T-helper 9 cell (primary cell): ENCODE measurements at places on chromosomes 4 and X.

GRCh38 chr4:172683021-172683420 is 485.6 kb upstream of the GALNT7 start:
- DNase-seq = no peak

DNA sequence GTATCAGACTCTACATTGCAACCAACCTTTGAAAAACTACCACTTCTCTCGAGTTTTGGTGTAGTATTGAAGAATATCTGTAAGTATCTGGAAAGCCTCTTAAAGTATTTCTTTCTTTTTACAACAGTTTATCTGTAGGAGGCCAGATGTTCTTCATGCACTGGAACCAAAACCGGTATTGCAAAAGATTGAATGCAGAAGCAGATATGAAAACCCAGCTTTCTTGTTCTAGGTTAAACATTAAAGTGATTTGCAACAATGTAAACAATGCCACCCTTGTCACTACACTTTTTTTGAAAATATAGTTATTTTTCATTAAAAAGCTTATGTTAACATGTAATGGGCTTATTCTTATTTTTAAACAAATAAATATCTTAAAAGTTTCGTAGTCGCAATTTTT is 27.2 kb downstream of the PLS3 start:
- DNase-seq = no peak

GRCh38 chrX:20363275-20363674 is 96.6 kb upstream of the RPS6KA3 start:
- no peak for DNase-seq

DNA sequence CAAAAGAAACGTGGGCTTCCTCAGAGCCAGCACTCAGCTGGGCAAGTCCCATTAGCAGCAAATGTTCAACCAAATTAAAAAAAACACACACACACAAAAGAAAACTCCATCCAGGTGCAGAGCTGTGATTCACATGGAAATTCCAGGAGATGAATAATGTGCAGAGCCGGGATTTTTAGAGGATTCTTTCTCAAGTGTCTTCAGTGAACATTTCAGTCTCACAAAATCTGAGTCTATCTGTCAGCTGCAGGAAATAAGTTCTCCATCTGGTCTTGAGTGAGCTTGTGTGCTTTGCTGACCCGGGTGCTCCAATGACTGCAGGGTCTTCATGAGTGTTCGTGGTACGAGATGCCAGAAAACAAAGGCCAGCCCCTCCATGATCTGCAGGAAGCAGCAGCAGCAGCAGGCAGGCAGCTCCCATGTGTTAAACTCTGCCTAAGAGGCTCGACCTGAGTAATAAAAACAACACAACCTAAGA is 44.3 kb downstream of the RASGEF1B start:
- DNase-seq = no peak

DNA sequence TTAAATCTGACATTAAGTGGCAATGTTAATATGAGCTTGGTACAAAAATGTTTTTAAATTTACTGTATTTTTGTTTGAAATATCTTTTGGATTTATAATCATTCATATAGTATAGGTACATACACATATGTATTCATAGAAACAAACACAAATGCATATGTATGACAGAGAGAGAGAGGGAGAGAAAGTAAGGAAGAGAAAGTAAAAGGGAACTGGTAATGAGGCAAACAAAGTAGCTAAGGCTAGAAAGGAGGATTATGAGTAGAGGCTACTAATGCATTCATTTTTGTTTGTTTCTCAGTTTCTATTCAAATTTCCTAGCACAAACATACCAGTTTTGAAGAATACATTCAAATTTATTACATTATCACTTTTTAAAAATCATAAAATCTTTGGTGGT is 132.4 kb downstream of the GLRA3 start:
- no peak for DNase-seq

DNA sequence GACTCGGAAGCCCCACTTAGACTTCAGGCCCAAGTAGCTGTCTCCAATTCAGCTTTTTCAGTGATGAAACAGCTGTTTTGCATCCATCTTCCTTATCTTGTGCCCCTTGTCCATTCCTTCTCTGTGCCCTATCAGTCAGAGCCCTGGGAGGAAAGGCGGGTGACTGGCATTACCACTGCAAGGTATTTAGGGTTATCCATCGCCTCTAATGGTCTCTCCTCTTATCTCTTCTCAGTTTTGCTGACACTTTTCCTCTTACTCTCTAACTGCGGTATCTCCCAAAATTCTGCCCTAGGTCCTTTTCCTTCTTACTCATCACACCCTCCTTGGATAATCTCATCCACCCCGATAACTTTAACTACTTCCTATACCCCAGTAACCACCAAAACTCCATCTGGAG is 13.7 kb downstream of the GAB3 start:
- no peak for DNase-seq

- no peak for DNase-seq
Observed at GRCh38 chr4:79869597-79870237, 203.3 kb downstream of the ANTXR2 start.

GRCh38 chr4:177322266-177322665 is 12.6 kb downstream of the NEIL3 start:
- DNase-seq = no peak

DNA sequence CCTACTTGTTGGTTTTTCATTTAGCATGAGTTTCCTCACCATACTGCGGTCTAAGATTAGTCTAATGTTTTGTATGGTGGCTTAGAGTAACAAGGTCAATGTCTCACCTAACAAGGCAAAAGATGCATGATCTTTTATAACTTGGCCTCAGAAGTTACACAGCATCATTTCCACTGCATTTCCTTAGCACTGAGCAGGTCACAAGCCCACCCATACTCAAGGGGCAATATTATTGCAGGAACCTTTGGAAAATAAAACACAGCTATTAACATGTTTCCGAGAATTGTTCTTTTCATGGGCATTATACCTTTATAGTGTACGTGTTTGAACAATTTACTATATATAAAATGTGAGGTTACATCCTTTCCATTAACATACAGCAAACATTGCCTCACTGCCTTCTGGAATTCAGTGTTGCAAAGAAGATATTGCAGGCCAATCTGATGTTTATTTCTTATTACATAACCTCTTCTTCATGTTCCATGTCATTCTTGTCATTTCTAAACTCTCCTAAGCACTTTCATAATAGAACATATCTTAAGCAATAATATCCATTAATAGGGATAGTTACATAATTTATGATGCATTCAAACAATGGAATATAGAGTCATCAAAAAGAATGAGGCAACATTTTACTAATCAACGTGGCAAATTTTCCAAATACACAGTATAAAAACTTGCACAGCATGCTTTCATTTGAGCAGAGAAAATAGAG is 153.8 kb downstream of the AREG start:
- DNase-seq = no peak

- no peak for DNase-seq
Observed at GRCh38 chrX:129706400-129707072, 32.2 kb upstream of the XPNPEP2 start.

DNA sequence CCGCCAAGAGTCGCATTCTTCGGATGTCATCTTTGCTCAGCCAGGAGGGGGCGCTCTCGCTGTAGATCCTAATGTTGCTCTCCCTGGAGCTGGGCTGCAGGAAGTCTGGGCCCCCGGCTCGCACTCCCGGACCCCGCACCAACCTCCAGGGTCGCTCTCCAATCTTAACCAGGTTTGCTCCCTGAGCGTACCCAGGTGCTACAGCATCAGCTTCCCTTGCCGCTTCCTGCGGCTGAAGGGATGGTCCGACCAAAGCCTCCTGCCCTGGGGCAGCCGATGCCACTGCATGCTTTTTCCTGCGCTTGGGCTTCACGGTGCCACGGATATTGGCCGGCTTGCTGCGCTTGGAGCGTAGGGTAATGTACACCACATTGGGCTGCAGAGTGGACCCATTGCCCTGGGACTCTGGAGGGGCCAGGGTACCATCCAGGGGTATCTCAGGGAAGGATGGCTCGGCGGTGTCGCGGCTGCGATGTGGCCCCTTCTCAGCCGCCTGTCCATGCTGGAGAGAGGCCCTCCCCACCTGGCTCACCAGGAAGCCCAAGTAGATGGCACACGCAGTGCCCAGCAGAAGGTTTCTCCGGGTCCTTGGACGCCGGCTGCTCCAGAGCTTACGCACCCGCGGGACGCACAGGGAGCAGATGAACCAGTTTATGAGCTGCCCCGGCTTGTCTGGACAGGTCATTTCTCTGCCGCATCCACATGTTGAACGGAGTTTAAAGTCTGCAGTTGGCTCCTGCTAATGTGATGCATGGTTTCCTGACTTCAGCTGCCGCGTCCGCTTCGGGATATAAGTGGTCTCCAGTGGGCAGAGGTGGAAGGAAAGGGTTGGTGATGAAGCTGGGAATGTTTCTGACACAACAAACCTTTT is 1.9 kb downstream of the GASK1B start:
- no peak for DNase-seq

GRCh38 chr4:165378745-165379677 is at the start of gene CPE:
CPE (plus strand) TSS chr4:165379008; CDS start chr4:165379222, 214 bp downstream.
- peak; percentile 10 for DNase-seq

- no peak for DNase-seq
Observed at GRCh38 chr4:82820689-82821088, 22.1 kb upstream of the SCD5 start.

DNA sequence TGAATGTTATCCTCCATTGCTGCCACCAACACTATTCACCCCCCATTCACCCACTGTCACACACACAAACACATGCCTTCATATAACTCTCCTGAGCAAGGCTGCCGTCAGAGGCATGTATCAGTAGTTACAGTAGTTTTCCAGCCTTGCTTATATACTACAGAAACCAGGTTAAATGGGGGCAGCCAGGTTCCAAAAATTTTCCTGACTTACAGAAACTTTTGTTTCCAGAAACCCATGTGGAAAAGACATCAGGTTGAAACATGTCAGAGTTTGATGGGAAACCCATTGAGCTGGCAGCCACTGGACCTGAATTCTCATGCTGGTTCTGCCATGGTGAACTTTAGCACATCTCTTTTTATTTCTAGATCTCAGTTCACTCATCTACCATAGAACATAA is 64.0 kb downstream of the COX18 start:
- no peak for DNase-seq

DNA sequence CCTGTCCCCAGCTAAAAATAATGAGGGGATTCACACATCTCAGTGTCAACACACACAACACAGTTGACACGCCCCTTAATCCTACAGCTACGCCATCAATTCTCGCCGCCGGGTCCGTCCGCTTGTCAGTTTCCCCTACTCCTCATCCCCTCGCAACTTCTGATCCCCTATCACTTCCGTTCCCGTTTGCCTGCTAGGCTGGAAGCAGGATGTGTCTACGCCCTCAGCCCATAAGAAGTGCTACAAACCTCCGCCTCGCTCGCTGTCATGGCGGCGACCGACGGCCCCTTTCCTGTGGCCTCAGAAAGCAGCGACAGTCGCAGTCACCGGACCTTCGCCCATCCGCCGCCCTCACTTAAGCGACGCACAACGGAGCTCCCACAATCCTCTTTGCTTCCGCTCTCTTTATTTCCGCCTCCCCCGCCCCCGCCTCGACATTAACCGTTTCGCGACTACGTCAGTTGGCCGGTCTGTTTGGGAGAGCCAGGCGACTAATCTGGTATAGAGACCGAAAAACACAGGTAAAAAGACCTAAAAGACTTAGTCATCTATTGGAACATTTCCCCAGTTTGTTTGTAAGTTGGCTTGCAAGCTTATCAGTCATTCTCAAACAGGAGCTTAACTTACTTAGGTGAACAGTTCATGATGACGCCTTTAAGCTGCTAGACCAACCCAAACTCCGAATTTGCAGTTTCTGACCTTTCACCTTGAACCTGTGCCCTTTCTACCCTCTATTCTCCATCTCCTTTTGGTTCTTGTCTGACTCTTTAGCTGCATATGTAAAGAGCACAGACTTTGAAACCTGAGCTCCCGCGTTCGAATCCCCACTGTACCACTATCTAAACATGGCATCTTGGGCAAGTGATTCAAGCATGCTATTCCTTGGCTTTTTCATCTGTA is at the start of gene SLC25A53:
Gene SLC25A53 (minus strand): TSS at position 380 of the 900 bp plus-strand sequence. CDS start 51,752 bp downstream, outside the sequence.
- DNase-seq = peak; percentile 57

- DNase-seq = no peak
Observed at GRCh38 chr4:80361329-80361900, 25.9 kb downstream of the CFAP299 start.
